ENCODE measurements at places on chromosomes 2 and 18. TPM values are rescaled to one million over a fixed set of nuclear protein-coding genes. Genes with fewer than 3 reads are reported as not detected.

The ANKRD36C gene
- 7.4 TPM for polyA plus RNA-seq

The HOXD13 gene
- 2.4 TPM for polyA plus RNA-seq

The COL4A3 gene
- not detected for polyA plus RNA-seq

The TLX2 gene
- polyA plus RNA-seq: not detected

The ZSWIM2 gene
- not detected for polyA plus RNA-seq

- DNase-seq: no peak
These were observed 22.6 kb downstream of the ZNF236 start for GRCh38 chr18:76844742-76845477.

GRCh38 chr2:19141234-19142004 is 217.0 kb downstream of the OSR1 start:
- DNase-seq: no peak

DNA sequence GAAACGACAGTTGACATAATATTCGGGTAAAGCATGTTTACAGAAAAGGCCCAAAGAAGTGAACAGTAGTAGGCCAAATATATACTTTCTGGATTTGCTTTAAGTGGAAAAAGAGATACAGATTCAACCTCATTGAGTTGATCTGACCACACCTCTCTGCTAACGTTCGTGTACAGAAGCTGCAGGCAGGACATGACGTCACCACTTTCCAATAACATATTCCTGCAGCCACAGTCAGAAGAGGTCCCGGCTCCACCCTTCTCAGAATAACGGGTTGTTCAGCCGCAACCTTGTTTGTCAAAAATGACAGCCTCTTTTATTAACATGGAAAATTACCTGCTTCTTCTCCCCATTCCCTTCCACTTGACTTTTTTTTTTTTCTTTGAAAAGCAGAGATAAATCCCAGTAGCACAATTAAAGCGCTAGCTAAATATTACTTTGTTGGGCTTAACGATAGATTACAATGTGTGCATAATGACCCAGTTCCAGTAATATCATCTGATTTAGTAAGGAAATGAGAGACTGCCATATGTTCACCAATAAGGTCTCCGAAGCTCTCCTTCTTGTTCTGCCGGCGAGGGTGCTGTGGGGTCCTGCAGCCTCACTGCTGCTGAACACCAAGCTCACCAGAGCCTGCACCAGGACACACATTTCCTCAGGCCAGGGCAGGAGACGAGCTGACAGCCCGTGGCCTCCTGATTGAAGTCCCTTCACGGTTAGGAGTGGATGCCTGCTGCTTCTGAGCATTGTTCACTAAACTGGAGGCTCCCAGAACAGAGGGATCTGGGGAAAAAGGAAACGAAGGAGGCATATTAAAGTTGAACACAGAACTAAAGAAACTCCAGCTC is 451.0 kb upstream of the SALL3 start:
- DNase-seq: no peak

DNA sequence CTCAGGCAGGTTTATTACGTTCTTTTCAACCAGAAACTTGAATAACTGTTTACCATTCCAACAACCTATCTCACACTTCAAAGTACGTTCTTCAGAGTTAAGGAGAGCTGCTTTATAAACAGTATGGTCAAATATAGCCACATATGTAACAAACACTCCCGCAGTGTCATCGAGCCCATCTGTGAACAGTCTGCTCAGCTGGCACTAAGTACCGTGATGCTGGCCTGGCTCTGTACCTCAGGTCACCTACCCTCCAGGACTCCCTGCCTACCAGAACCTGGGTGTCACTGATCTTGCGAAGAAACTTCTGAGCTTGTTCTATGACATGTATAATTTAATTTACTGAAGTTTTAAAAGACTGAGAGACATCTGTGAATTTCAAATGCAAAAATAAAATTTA is 71.4 kb downstream of the SEPTIN10 start:
- DNase-seq: no peak

DNA sequence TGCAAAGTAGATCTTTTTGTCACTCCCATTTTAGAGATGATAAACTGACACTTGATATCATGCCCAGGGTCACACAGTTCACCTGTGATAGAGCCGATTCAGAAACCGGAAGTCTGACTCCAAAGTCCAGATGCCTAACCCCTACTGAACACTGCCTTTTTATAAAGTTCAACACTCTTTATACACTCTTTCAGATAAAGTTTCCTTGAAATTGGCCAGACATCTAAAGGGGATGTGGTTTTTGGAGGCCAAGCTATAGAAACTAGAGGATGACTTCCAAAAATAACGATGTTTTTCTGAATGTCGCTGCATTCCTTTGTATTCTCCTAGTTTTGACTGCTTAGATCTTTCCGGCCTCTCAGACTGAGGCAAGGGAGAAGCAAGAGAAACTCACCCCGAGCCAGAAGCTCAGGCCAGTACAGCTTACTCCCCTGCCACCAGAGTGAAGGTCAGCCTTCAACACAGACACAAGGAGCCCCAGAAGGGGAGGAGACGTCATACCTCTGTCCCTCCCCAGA is 61.8 kb downstream of the NRP2 start:
- DNase-seq: no peak

GRCh38 chr2:213229814-213230213 is 54.5 kb upstream of the SPAG16 start:
- DNase-seq: no peak

GRCh38 chr2:12106440-12107080 is 360.1 kb downstream of the LPIN1 start:
- DNase-seq: peak; percentile 87
